ENCODE measurements at places on chromosomes 6 and 20. TPM values are rescaled to one million over a fixed set of nuclear protein-coding genes. Genes with fewer than 3 reads are reported as not detected.

DNA sequence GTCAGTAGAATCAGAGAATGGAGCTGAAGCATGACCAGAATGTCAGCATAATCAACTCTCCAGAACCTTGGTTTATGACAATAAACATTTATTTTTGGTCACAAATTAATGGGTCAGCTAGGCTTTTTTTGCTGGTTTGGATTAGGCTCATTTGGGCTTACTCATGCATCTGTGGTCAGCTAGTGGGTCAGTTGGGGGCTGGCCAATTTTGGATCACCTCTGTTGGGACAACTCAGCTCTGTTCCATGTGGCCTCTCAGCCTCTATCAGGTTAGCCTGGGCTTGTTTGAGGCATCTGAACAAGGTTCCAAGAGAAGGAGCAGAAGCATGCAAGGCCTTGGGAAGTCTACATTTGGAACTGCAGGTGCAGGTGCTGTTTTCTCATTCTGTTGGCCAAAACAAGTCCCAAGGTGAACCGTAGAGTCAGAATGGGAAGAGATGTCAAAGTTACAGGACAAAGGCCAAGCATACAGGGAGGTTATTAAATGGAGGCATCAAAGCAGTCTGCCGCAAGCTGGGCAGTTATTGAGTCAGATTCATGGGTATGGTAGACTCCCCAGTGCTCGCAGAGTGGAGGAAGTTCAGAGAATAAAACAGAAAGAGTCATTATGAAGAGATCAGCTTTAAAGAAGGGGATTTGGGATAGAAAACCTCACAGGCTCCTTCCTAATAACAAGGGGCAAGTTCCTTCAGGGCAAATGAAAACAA lies 173.0 kb downstream of the PLCB4 start:
- H3K36me3 ChIP-seq = no peaks in the 10 kb centered on the region
- no peak overlapping the region for H3K4me3 ChIP-seq
- no peaks in the 10 kb centered on the region for H3K4me1 ChIP-seq
- no peaks in the 10 kb centered on the region for H3K27me3 ChIP-seq

GRCh38 chr6:109472132-109472995 lies 10.7 kb downstream of the ZBTB24 start:
- no peak for DNase-seq
- no peaks in the 10 kb centered on the region for H3K4me1 ChIP-seq
- no peak overlapping the region for H3K27ac ChIP-seq
- no peaks in the 10 kb centered on the region for H3K27me3 ChIP-seq
- peaks cover 55% of the 10 kb centered on the region for H3K36me3 ChIP-seq

DNA sequence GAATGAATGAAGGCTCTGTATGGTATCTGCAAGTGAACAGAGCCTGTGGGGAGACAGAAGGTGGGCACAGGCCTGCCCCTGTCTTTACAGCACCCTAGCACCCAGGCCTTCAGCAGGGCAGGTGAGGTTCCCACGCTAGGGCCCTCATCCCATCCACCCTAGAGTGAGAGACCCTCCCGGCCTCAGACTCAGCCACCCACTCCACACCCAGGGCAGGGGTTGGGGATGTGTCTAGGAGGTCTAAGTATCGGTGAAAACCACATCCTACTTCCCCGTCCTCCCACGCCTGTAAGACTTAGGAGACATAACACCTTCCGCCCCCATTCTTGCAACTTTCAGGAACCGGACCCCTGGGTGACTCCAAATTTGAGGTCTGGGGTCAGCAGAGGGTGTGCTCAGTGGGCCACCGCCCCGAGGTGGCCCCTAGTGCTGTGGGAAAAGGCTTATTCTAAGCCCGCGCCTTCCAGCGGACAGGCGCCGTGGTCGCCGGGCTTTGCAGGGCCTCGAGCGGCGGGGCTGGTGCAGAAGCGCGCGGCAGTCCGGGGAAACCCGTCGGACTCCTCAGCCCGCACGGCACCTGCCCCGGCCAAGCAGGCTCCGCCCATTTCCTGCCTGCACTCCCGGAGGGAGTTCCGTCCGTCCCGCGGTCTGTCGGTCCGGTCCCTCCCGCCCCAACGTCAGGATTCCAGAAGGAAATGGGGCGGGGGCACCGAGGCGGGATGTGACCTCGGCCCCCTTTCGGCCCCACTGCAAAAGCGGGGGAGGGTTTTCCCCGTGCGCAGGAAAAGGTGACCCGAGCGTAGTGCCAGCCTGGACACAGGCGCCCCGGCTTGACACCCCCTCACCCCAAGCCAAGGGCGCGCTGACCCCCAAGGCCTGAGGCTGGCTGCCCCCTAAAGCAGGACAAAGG lies 868 bp downstream of the SAMD10 start:
- DNase-seq = peak; percentile 18
- peaks cover 2% of the 10 kb centered on the region for H3K27me3 ChIP-seq
- no peak overlapping the region for H3K4me3 ChIP-seq
- H3K27ac ChIP-seq = no peak overlapping the region
- peaks cover 8% of the 10 kb centered on the region for H3K36me3 ChIP-seq

The PNPLA1 gene
- not detected for total RNA-seq

The EFHC1 gene
- 14.6 TPM for total RNA-seq

- H3K27me3 ChIP-seq = no peaks in the 10 kb centered on the region
- DNase-seq = no peak
- H3K4me1 ChIP-seq = no peaks in the 10 kb centered on the region
- H3K27ac ChIP-seq = no peak overlapping the region
- no peak overlapping the region for H3K4me3 ChIP-seq
These were observed 76.8 kb downstream of the CNKSR3 start for GRCh38 chr6:154433477-154434241.

DNA sequence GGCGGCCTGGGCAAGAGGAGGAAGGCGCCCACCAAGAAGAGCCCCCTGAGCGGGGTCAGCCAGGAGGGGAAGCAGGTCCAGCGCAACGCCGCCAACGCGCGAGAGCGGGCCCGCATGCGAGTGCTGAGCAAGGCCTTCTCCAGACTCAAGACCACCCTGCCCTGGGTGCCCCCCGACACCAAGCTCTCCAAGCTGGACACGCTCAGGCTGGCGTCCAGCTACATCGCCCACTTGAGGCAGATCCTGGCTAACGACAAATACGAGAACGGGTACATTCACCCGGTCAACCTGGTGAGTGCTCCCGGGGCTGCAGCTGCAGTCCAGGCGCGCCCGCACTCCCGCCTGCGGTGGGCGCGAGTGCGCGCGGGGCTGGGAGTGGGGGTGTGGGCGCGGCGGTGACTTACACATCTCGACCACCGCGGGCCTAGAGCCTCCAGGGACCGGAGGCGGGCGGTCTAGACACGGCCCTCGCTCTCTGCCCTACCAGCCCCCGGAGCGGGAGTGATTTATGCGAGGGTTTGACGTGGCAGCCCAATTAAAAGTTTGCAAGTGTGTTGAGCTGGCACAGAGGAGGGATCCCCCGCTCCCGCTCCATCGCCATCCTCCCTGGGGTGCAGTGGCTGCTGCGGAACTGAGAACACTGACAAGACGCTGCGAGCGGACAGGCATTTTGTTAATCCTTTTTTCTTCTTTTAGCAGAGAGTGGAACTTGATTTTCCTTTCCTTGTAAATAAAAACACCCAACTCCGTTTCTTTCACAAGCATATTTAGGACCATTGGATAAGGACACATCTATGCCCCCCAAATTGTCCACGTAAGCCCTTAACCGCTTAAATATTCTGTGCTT lies 867 bp downstream of the TCF21 start:
- no peaks in the 10 kb centered on the region for H3K4me1 ChIP-seq
- no peak overlapping the region for H3K4me3 ChIP-seq
- H3K36me3 ChIP-seq = no peaks in the 10 kb centered on the region
- H3K27me3 ChIP-seq = peaks cover 4% of the 10 kb centered on the region

The TNNC2 gene
- 0.75 TPM for total RNA-seq

DNA sequence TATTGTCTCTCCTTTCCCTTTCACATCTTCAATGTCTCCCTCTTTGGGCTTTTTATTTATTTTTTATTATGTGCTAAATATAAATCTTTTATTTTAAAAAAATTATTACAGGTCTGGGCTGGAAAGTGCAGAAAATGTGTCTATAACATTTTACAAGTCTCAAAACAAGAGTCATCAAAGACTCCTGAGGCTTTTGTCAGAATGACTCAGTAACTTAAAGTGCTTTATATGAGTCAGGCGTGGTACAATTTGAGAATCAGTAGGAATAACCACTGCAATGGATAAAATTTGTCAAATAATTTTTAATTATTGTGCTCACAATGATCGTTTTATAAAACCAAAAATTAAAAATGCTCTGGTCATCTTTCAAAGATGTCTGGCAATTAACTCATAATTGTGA lies 193.9 kb downstream of the MMUT start:
- H3K27me3 ChIP-seq = no peaks in the 10 kb centered on the region
- DNase-seq = no peak
- H3K4me1 ChIP-seq = no peaks in the 10 kb centered on the region
- no peaks in the 10 kb centered on the region for H3K36me3 ChIP-seq
- no peak overlapping the region for H3K4me3 ChIP-seq

GRCh38 chr6:170271771-170272314 lies 19.0 kb downstream of the DLL1 start:
- no peak overlapping the region for H3K27ac ChIP-seq
- no peaks in the 10 kb centered on the region for H3K27me3 ChIP-seq
- H3K36me3 ChIP-seq = no peaks in the 10 kb centered on the region
- DNase-seq = no peak

- no peak overlapping the region for H3K27ac ChIP-seq
- no peak for DNase-seq
- peaks cover 10% of the 10 kb centered on the region for H3K36me3 ChIP-seq
These were observed 70.6 kb downstream of the CTNNBL1 start for GRCh38 chr20:37764333-37764935.

DNA sequence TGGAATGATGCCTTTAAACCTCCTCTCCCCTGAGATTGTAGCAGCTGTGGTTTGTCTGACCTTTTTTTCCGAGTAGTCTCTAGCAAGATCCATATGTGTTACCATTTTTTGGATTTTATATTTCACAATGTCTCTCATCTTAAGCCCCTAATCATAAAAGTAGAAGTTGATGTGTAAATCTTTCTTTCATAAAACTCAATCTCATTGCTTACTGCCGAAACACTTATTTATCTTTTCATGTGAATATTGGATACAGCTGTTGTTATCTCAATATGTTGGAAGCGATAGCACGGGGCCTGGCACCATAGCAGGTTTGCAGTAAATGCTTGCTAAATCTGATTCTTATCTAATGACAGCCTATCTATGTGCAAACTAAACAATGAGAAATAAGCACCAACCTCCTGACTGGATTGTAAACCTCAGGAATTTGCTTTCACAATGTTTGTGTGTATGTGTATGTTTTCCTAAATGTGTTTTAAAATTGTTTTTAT lies 14.2 kb downstream of the SMPDL3A start:
- H3K4me3 ChIP-seq = no peak overlapping the region
- no peak overlapping the region for H3K27ac ChIP-seq
- no peaks in the 10 kb centered on the region for H3K27me3 ChIP-seq
- H3K36me3 ChIP-seq = peaks cover 31% of the 10 kb centered on the region
- no peak for DNase-seq
- H3K4me1 ChIP-seq = peaks cover 51% of the 10 kb centered on the region

DNA sequence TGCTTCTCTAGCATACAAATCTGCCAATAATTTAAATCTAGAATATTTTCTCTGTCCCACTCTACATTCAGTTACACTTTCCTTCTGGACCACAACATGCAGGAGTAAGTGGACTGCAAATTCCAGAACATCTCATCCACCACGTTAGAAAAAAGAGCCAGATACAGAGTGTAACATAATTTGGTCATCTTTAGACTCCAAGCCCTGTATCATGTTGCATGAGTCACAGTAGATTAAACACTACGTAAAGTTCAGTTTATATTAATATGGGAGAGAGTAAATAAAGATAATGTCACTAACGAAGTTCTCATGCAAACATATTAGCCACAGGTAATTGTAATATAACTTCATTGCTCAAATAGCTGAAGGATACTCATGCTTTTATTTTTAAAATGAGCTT lies 327.0 kb downstream of the C6orf118 start:
- no peaks in the 10 kb centered on the region for H3K36me3 ChIP-seq
- no peaks in the 10 kb centered on the region for H3K4me1 ChIP-seq
- H3K27me3 ChIP-seq = no peaks in the 10 kb centered on the region
- DNase-seq = no peak
- no peak overlapping the region for H3K27ac ChIP-seq
- no peak overlapping the region for H3K4me3 ChIP-seq

GRCh38 chr6:35468980-35469750 lies 964 bp downstream of the RPL10A start:
- peak overlapping the region; percentile 98 for H3K4me3 ChIP-seq
- peaks cover 17% of the 10 kb centered on the region for H3K4me1 ChIP-seq
- H3K27ac ChIP-seq = peak overlapping the region; percentile 92
- peaks cover 61% of the 10 kb centered on the region for H3K36me3 ChIP-seq
- no peaks in the 10 kb centered on the region for H3K27me3 ChIP-seq
- peak; percentile 24 for DNase-seq

The BTN2A1 gene
- total RNA-seq = 16.9 TPM

The GRM1 gene
- total RNA-seq = 0.13 TPM

The C4A gene
- total RNA-seq = 2.5 TPM

The PLN gene
- total RNA-seq = 0.45 TPM

DNA sequence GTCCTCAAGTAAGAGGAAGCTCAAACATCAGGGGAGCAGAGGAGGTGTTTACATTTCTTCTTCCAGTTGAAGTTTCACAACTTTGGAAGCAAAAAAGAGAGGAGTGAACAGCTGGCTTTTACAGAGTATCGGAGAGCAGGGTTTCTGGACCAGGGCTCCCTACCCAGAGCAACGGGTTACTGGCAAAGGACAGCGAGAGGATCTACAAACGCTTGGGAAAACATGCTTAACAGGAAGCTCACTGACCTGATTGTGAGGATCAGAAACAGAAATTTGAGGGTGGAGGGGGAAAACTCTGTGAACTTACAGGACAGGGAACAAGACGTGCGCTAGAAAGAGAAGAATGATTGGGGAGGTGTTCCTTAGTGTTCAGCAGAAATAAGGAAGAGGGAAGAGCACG lies 85.7 kb upstream of the TAB2 start:
- H3K27ac ChIP-seq = no peak overlapping the region
- H3K36me3 ChIP-seq = no peaks in the 10 kb centered on the region
- peaks cover 57% of the 10 kb centered on the region for H3K4me1 ChIP-seq
- no peaks in the 10 kb centered on the region for H3K27me3 ChIP-seq
- no peak for DNase-seq

GRCh38 chr6:164108869-164109769 lies 694.6 kb downstream of the QKI start:
- H3K4me3 ChIP-seq = peak overlapping the region; percentile 42
- peak overlapping the region; percentile 81 for H3K27ac ChIP-seq
- peaks cover 31% of the 10 kb centered on the region for H3K4me1 ChIP-seq
- no peaks in the 10 kb centered on the region for H3K36me3 ChIP-seq
- DNase-seq = peak; percentile 97

DNA sequence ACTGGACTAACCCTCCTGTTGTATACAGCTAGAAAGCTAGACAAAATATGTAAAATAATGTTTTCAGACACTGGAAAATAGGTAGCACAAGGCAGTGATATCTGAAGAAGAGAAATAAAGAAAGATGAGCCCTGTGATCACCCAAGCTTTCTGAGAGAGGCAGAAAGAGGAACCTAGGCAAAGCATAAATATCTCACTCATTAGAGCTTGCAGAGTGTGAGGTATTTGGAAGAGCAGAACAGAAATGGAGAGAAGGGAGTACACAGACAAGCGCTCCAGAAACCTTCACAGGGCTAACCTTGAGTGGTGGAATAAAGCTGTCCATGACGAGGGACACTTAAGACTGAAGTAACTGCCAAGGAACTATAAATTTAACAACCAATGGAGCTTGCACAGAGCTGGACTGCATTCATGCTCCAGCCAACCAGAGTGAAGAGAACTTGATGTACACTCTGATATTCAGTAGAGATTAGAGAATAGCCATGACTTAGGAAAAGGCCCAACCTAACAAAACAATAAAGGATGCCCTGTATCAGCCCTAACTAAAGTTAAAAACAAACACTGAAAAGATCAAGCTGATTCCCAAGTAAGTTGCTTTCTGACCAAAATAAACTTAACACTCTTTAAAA lies 280.9 kb upstream of the STXBP5 start:
- no peaks in the 10 kb centered on the region for H3K36me3 ChIP-seq
- H3K4me1 ChIP-seq = no peaks in the 10 kb centered on the region
- no peaks in the 10 kb centered on the region for H3K27me3 ChIP-seq
- no peak for DNase-seq
- H3K4me3 ChIP-seq = no peak overlapping the region
